ENCODE measurements at places on chromosomes 13 and 19.

DNA sequence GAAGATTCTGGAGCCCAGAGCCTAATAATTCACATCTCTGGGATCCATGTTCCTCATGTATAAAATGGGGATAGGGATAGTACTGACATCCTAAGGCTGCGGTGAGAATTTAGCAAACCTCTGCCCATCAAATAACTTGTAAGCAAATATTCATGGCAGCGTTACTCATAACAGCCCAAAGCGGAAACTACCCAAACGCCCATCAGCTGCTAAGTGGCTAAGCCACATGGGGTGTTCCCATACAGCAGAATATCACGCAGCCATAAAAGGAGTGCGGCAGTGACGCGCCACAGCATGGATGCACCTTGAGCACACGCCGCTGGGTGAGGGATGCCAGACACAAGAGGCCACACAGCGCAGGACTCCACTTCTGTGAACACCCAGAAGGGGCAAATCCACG is 19.7 kb downstream of the VRK3 start:
- no peak for DNase-seq

- DNase-seq, result no peak
These were observed 598 bp upstream of the GJB6 start for GRCh38 chr13:20232556-20233277.

DNA sequence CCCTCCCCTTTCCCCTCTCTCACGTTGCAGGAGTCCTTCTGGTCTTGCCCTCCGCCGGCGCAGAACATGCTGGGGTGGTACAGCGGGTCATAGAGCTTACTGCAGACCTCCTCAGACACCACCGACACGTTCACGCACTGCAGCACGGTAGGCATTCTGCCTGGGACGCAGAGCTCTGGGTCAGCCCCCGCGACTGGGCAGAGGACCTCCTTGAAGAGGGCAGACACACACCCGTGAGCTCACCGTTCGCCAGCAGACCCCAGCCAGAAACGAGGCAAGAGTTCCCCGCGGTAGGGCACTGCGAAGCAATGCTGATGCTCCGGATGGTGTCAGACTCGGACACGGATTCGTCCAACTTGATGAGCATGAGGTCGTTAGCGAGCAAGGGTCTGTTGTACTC is 2.9 kb downstream of the KLK4 start:
- no peak for DNase-seq

GRCh38 chr13:29758531-29759114 is 91.8 kb downstream of the UBL3 start:
- DNase-seq, result no peak

DNA sequence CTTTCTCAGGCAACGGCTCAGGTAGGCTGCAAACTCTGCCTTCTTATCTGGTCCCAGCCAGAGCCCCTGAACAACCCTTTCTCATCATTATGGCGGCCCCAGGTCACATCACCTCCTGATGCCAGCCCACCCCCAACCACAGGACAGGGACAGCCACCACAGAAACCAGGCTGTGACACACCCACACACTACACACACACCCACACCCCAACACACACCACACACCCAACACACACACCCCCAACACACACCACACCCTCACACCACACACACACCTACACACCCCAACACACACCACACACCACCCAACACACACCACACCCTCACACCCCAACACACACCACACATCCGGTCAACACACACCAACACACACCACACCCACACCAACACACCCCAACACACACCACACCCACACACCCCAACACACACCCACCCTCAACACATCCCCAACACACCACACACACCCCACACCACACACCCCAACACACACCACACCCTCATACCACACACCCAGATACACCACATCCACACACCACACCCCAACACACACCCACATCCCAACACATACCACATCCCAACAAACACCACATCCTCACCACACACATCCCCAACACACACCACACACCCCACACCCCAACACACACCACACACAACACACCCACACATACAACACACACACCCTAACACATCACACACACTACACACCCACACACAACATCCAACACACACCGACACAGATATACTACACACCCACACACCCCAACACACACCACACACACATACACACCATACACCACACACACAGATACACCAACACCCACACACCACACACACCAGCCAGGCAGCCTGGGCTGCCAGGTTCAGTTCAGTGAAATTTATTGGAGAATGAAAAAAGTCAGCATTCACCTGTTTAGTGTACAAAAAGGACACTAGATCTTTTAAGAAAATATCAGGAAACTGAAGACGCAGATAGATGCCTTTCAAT is 4.2 kb upstream of the ISYNA1 start:
- DNase-seq, result no peak

GRCh38 chr19:52492201-52492993 is 35.1 kb upstream of the ZNF808 start:
- DNase-seq, result no peak

DNA sequence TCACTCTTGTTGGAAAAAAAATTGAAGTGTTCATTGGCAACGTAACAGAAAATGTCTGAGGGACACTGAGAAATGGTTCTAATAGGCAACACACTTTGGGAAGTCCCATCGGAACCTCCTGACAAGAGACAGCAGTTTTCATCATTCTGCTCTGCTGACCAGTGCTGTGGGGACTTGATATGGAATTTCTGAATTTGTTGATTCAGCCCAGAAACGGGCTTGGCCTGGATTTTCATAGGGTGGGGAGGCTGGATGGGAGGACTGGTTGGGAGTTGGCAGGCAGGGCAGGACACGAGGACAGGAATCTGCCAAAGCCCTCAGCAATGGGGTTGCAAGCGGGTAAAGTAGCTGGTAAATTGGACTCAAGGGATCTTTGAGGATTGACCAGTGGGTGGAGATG is 96.5 kb downstream of the DCT start:
- no peak for DNase-seq

- DNase-seq, result no peak
These were observed 401.2 kb downstream of the IRS2 start for GRCh38 chr13:109385242-109385560.

- DNase-seq, result no peak
These were observed 17.9 kb downstream of the GPALPP1 start for GRCh38 chr13:45007225-45007624.

- DNase-seq, result no peak
These were observed 370.8 kb downstream of the ZNF536 start for GRCh38 chr19:30743011-30743410.

DNA sequence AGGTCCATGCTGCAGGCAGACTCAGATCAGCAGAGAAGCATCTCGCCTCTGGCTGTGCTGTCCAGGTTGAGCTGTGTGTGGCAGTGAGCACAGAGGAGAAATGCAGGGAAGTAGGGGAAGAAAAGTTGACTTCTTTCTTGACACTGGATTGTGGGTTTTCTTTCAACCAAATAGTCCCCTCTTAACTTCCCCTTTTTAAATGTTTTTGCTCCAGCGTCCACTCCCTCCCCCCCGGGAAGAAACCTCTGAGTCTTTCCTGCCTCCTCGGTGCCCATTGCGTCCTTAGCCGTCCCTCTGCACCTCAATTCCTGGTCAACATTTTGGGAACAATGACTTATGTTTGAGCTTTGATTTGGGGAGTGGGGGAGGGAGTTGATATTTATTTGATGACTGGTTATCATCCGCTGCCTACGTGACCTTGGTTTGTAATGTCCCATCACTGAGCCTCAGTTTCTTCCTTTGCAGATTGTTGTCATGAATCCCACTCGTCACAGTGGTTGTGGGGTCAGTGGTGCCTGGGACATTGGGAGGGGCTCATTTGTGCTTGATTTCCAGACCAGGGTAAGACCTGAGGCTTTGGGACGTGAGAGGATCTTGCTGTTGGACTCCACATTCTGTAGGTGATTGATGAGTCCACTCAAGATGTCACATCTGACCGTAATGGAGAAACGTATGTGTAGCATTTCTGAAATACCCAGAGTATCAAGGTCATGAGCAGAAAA is at the start of gene LILRB2:
LILRB2 (minus strand) TSS at position 104 of the 722 bp plus-strand sequence. CDS start 614 bp downstream, outside the sequence.
- DNase-seq, result no peak

DNA sequence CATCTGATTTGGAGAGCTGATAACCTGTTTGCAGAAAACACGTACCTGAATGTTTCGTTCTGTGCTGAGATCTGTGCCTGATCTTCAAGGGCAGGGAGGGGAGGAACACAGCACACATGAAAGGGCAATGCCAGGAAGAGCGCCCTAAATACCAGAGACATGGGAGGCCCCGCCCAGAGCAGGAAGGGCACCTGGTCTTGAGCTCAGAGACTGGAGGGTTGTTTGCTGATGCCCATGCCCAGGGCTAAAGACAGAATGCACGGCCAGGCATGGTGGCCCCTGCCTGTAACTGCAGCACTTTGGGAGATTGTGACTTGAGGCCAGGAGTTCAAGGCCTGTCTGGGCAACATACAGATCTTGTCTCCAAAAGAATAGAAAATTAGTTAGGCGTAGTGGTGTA is 183.2 kb downstream of the TUBA3C start:
- no peak for DNase-seq

DNA sequence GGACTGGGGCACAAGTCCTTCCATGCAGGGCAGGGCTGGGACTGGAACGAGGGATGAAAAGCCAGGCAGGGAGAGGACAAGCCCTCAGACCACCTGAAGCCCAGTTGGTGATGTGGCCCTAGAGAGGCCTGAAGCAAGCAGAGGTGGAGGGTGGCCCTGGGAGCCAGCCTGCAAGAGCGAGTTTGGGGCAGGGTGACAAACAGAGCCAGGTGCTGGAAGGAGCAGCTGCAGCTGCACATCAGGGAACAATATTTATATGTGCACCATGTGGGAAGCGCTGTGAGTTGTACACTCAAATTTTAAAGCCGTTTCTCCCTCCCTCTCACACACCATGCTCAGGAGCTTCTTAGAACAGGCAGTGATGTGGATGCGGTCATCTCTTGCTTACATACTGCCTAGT is 67.8 kb downstream of the FGF9 start:
- DNase-seq, result no peak

DNA sequence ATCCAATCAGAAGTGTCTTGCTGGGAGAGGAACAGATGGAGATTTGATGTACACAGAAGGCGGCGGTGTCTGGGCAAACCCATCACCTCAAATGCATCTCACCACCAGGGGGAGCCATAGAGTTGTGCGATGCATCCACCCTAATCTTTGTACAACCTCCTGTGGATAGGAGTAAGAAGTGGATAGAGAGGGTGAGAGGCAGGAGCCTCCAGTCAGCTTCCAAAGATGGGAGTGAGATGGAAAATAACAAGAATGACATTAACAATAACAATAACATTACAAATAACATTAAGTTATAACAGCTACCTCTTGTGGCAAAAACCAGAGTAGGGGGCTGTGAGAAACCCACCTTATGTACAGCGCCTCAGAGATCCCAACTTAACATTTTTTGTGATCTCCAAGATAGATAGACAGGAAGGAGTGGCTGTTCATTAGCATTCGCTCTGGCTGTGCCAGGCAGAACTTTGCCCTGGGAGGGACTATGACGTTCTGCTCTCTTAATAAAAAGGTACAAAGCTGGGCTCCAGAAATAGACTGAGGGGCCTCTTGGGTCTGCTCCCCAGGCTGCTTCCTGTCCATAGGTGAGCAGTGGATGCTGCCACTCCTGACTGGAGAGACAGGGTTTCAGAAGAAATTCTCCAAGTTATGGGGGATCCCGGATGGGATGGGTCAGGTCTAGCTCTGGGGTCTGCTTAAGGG is 5.2 kb upstream of the CEACAM18 start:
- DNase-seq, result peak; percentile 71

DNA sequence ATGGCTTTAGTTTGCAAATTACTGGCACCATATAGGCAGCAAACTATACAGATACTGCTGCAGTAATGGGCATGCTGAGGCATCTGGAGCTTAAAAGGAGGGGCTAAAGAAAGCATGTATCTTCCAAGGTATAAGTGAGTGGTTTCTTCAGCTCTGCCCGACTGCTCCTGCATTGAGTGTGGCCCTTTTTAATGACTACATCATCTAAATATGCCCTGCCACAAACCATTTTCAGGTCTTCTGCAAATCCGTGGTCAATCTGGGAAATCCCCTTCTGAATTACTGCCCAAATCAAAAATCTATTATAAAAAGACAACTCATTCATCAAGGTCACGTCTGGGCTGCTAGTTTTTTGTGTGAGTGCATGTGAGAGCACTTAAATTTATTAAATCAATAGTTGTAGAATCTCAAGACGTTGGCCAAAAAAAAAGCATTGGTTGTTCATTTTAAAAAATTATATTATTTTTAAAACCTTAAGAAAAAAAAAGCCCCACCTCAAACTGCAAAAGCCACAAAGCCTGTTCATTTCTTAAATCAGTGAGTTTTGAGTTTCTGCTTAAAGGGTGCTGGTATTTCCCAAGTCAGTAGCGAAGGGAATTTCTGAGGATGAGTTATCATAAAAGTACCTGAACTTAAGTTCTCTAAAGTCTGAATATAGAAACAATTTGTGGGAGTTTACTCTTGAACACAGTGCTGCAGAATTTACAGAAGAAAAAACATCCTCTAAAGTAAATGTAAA is 16.3 kb downstream of the LCP1 start:
- DNase-seq, result no peak

- DNase-seq, result no peak
These were observed 15.4 kb downstream of the CBARP start for GRCh38 chr19:1222394-1222793.

DNA sequence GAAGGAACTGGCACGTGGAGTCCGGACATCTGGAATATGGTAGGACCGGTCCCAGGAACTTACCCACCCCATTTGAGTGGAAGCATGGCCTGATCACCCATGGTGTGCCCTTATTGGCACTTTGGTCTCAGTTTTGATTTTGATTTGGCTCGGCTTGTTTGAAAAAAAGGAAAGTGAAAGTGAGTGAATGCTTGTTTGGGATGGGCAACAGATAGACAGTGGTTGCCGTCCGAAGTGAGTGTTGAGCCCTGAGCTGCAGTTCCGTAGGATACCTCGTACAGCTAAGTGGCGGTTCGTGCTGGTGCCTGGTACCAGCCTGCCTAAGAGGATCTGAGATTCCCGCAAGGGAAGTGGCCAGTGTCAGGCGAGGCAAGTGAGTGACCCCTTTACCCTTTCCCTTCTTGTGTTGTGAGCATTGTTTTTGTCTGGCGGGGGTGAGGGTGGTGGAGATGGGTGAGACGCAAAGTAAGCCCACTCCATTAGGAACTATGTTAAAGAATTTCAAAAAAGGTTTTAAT is 605.8 kb downstream of the UQCRFS1 start:
- no peak for DNase-seq

DNA sequence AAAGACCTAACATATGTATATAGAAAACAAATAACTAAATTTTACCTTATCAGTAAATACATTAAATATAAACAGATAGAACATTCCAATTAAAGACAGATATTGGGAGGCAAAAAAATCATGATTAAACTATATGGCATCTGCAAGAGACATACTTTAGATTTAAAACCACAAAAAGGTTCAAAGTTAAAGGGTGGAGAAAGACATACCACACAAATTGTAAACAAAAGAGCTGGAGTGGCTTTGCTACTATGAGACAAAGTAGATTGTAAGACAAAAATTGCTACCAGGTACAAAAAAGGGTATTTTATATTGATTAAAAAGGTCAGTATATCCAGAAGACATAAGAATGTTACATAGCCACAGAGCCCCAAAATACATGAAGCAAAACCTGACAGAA is 200.2 kb downstream of the KCNRG start:
- no peak for DNase-seq

- DNase-seq, result no peak
These were observed 471.4 kb downstream of the LIG4 start for GRCh38 chr13:107743983-107744382.
